ENCODE measurements at places on chromosomes 2 and 18.

- DNase-seq = peak; percentile 47
Measured at GRCh38 chr2:20447437-20448245, 767 bp downstream of the RHOB start.

GRCh38 chr18:66126266-66126665, 375.5 kb downstream of the CDH7 start:
- no peak for DNase-seq

- DNase-seq = no peak
Measured at GRCh38 chr18:26868968-26869586, 3.6 kb upstream of the AQP4 start.

DNA sequence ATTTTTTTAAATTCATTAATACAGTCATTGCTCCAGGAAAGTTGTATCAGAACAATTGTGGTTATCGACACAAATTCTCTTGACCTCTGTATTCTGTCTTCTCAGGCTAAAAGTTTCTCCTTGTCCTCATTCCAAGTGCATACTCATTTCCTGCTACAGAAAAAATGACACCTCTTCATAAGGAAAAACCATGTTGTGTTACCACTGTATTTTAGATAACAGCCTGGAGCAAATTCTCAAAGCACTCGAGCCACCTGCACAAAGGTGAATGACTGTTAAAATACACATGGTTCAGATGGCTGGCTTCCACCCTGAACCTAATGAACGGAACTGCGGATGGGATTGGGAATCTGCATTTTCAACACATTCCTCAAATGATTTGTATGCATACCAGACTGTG, 586.5 kb downstream of the EPHA4 start:
- no peak for DNase-seq

- peak; percentile 92 for DNase-seq
Measured at GRCh38 chr2:170816504-170817092, at the start of gene GAD1. Gene GAD1, plus strand, starts transcription at chr2:170816887. Its CDS starts 1,705 bp downstream, at chr2:170818592.

- DNase-seq = no peak
Measured at GRCh38 chr2:197034292-197034691, 107.8 kb upstream of the PGAP1 start.

DNA sequence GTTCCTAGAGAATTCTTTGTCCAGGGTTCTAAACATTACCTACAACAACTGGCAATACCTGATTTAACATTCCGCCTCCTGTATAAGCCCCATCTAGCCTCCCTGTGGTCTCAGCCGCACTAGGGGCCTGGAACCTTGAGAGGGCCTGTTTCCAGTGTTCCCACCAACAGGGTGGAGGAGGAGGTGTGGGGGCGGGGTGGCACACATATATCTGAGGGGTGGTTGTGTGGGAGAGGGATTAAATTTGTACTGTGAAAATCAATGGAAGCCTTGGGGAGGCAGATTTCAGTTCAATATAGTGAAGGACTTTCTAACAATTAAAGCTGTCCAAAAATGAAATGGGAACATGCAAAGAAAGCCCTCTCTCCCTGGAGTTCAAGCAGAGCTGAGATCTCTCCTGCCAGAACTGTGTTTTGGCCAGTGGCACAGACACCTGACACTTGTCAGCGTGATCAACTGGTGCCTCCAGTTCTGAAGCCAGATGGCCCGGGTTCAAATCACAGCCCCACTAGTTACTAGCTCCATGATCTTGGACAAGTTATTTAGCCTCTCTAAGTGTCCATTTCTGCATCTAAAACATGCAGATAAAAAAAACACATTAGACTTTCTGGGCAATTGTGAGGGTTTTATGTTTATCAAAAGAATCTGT, 17.0 kb upstream of the FZD7 start:
- no peak for DNase-seq

DNA sequence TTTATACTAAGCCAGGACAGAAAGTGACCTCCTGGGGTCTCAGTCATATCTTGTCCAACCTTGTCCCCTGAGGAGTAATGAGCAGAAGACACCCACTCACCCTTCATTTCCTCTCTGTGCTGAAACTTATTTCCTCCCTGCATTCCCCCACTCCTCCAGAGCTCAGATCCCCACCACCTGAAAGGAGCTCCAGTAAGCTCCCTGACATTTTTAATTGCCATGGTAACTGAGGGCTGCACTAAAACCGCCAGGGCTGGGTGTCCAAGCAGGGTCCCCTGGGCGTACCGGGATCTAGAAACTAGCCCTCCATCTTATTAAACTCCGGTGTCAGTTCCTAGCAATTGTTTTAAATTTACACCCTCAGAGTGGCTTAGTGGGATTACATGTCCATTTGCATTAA, 393.3 kb upstream of the HNRNPA3 start:
- no peak for DNase-seq

DNA sequence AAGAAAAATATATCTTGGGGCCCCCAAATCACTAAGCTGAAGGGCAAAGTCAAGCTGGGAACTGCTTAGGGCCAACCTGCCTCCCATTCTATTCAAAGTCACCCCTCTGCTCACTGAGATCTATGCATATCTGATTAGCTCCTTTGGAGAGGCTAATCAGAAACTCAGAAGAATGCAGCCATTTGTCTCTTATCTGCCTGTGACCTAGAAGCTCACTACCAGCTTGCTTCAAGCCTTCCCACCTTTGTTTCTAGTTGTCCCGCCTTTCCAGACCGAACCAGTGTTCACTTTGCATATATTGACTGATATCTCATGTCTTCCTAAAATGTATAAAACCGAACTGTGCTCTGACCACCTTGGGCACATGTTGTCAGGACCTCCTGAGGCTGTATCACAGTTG, 479.4 kb downstream of the METTL4 start:
- no peak for DNase-seq

DNA sequence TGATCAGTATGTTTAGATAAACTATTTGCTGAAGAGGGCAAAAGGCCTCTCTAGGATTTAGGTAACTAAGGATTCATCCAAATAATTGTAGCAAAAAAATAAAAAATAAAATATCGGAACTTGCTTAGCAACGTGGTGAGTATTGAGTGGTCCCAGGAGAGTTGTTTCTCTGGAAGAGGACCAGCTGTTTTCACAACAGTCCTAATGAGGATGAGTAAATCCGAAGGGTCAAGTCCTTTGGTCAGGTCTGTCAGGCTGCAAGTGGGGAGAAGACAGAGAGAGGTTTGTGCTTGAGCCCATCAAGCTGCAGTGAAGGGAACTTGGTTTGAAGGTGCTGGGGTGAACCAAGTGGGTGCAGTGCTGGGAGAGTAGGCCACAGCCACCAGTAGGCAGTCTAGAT, 539.2 kb downstream of the SLC4A3 start:
- DNase-seq = no peak

- DNase-seq = no peak
Measured at GRCh38 chr2:200617156-200618053, 31.6 kb downstream of the AOX1 start.

DNA sequence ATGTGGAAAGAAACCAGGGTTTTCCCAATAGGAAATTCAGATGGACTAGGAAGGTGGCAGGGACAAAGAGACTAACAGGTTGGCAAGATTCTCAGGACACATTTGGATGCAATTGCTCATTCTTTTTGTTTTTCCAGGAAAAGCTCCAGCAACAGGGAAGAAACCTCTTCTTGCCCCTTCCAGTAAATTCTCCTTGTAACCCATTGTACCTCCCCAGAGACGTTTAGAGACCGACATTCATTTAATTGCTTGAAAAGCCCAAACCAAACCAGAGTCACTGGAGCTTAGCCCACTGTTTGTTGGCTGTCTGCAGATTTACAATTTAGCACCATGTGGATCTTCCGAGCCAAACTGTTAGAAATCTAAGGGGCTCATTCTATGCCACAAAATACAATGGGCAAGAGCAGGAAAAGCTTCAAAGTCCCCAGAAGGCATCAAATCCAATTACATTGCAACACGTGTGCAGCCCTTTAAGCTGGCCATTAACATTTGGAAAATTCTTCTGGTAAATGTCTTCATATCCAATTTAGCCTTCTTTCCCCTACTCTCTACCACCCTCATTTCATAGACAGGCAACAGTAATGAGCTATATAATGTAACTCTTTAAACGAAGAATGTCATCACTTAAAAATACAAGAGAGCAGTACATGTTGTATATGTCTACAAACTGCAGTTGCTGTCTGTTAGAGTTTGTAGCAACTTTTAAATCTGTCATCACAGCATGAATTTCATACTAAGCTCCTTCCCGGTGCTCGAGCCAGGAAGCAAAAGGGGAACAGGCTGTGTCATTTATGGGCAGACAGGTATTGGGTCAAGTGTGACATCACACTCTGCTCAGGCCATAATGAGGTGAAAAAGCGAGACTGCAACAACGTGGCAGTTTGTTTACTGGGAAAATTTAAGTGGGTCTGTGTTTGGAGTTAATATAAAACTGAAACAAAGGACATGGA, 235.6 kb upstream of the HNRNPA3 start:
- DNase-seq = no peak

GRCh38 chr2:112646102-112646719, 472 bp downstream of the SLC20A1 start:
- DNase-seq = peak; percentile 28

- peak; percentile 11 for DNase-seq
Measured at GRCh38 chr2:31688282-31688681, 107.5 kb upstream of the SRD5A2 start.

DNA sequence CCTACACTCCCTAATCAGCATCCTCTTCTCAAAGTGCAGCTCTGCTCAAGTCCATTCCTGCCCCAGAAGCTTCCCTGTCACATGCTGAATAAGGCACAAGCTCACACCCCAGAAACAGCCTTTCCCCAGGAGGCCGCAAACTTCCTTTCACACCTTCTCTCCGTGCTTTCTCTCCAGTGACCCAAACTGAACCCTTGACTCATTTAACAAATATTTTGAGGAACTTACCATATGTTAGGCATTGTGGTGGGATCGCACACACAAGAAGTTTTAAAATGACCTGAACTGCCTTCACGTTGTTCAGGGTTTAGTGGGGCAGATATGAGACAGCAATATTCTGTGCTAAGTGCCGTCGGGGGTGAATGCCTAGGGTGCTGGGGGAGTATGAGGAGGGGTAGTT, 161.3 kb downstream of the INSIG2 start:
- DNase-seq = no peak

GRCh38 chr2:127096280-127096679, 10.7 kb downstream of the BIN1 start:
- no peak for DNase-seq

DNA sequence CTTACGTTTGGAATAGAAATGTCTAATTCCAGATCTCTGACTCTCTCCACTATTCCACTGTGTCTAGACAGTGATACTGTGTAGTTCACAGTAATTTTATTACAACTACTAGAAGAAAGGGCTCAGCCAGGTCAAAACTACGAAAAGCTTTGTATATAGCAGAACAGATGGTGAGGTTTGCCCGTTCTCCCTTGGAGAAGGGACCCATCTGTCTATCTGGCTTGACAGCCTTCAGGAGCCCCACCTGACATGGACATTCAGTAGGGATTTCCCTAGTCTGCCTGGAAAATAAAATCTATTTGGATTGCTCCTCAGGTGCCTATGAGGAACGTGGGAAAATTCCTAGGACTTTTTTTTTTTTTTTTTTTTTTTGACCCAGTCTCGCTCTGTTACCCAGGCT, 435.4 kb downstream of the NRXN1 start:
- DNase-seq = no peak

- DNase-seq = no peak
Measured at GRCh38 chr18:24497031-24497754, 36.8 kb downstream of the HRH4 start.

DNA sequence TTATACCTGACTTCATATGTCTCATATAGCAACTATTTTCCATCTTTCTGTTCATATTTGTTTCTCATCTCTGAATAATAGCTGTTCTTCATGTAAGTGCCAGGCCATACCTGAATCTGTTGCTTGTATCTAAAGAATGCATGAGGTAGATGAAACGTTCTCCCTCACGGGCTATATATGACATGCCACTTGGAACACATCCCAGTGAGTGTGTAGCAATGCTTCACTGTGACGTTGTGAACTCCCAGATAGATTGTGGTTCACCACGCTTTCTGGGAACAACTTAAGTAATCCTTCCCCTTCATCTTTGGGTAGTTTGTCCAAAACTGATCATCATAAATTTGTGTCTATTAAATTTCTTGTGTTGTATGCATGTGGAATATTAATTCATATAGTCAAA, 60.1 kb downstream of the RDH14 start:
- no peak for DNase-seq

DNA sequence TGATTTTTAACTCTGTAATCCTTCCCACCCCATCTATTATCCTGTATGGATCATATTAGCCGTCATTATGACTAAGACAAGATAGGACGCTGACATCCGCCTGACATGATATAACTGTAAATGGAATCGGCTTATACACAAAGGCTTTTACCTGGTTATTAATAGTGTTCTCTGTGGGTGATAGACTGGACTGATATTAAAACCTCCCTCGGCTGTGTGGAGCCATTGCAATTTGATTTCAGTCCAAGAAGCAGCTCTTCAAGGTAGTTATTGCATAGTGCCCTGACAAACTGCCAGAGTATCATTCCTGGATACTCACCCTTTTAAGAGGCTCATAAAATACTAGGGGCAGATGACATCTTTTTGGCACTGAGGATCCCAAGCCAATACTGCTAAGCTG, 226.1 kb upstream of the HNRNPA3 start:
- no peak for DNase-seq

- no peak for DNase-seq
Measured at GRCh38 chr18:52850031-52850560, 510.1 kb downstream of the DCC start.

DNA sequence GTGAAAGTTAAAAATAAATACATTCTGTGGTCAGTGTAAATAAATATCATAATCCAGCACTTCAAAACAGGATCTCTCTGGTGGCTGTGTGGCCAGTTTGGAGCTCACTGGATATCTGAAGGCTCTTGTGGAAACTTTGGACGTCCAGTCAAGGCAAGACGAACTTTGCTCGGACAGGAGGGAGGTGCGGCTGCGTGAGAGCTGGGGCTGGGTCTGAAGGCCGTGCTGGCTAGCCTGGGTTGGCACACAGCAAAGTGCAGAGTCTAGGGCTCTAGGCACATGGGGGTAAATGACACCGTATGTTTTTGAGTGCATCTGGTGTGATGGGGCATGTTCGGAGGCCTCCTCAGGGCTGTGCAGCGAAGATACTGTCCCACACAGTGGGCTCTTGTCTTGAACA, 78.9 kb upstream of the TXNDC2 start:
- no peak for DNase-seq

DNA sequence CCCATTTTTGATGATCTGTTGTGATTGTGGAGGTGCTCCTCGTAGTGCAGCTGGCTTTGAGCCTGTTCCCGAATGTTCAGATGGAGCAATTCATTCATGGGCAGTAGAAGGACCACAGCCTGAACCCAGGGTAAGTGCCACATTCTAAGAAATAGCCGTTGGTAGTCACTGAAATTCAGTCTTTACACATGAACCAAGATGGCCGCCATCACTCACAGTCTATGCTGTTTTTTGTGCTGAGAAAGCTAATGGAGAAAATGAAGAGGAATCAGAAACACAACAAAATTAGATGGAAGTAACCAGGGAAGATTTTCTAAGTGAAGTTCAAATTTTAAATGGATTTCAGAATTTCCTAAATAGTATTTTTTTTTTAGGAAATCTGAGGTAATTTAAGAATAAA, 25.5 kb downstream of the DSG1 start:
- DNase-seq = no peak

- DNase-seq = no peak
Measured at GRCh38 chr18:31097666-31098065, 4.6 kb downstream of the DSC2 start.

GRCh38 chr2:225282858-225283710, 116.4 kb upstream of the NYAP2 start:
- DNase-seq = peak; percentile 29

GRCh38 chr2:28587526-28588291, 91.8 kb downstream of the PLB1 start:
- DNase-seq = no peak

- DNase-seq = no peak
Measured at GRCh38 chr2:120898496-120898895, 162.8 kb downstream of the GLI2 start.

- DNase-seq = peak; percentile 60
Measured at GRCh38 chr2:176187899-176188773, at the start of gene HOXD1. Gene HOXD1, plus strand, starts transcription at chr2:176188668. Its CDS starts 134 bp downstream, at chr2:176188802.

All from ACHN (cell line).